ENCODE measurements at places on chromosomes 3 and 15.

DNA sequence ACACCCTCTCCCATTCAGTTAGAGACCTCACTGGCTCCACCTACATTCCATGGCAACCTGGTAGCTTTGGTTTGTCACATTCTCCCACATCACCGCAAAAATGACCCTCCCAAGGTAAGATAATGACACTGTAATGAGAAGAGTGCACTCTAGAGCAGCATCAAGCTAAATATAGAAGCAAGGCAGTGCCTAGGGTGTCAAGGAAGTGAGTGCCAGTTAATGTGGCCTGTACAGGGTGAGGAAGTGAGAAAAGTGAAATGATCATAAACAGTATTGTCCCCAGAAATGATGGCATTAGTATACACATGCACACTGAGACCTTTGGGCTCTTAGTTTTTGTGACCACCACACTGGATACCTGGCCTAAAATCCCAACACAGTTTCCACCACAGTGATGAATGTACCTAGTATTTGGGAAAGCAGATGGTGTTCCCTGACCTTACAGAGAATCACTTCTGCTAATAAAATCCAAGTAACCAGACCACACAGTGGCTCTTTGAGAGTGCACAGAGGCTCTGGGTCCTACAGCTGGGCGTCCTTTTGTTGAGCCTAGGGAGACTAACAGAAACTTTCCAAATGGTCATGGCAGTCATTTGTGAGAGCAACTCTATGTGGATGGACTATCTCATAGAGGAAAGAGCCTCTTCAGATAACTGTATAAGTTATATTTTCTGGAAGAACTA is 106.6 kb downstream of the ARPP21 start:
- no peak for DNase-seq

GRCh38 chr3:188234132-188234531 is 80.2 kb downstream of the LPP start:
- no peak for DNase-seq

GRCh38 chr15:70023769-70024491 is 73.8 kb downstream of the TLE3 start:
- DNase-seq, result no peak

DNA sequence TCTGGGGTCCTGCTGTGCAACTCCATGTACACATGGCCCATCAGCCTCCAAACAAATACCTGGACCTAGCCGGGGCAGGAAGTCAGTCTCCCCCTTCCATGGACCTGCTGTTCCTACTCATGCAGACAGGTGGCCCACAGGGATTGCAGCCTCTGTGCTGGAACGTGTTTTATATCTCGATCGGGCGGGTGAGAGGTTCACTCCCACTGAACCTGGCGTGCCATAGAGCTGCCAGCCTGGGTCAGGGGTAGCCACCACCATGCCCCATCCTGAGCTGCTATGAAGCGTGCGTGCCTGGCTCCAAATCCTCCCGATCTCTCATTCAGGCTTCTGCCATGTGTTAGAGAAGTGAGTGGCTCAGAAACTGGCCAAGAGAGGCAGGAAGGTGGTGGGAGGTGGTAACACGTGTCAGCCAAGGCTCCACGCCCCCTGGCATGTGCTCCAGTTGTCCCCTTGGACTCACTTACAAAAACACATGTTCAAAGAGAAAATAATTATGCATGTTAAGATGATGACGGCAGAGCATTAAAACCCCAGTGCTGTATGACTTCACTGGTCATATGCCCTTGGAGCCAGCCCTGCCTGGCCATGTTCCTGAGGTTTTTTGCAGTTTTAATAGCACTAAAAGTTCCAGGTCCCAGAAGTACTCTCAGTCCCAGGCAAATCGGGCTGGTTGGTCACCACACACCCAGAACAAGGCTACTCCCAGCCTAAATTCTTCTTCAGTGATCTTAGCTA is 30.6 kb downstream of the CTSH start:
- no peak for DNase-seq

- DNase-seq, result no peak
Observed at GRCh38 chr3:158847452-158847821, 45.6 kb downstream of the MFSD1 start.

DNA sequence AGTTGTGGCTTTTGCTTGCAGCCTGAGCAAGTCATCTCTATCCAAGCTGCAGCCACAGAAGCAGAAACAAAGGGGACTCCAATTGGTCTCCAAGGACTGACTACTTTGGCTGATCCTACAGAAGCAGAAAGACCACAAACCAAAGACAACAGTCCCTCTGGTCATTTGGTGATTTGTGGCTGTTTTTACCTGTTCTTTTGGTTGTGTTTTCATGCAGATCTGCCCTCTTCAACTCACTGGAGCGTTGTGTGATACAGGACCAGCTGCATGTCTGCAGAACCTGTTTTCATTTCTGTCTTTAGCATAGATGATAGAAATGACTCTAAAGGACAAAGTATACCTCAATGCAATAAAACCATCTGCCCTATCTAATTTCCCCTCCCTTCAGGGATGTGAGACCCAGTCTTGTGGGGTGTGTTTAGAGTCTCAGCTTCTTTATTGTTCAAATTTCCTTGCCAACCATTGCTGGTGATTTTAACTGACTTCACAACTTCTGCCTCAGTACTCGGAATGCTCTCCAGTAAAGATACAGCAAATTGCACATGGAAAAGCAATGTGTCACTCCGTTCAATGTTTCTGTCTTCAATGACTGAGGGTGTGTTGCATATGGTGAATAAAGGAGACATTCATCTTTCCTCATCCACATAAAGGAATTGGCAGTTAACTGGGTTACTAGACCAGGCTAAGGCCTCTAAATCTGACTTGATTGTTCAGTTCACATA is 48.9 kb upstream of the SLC7A14 start:
- no peak for DNase-seq

DNA sequence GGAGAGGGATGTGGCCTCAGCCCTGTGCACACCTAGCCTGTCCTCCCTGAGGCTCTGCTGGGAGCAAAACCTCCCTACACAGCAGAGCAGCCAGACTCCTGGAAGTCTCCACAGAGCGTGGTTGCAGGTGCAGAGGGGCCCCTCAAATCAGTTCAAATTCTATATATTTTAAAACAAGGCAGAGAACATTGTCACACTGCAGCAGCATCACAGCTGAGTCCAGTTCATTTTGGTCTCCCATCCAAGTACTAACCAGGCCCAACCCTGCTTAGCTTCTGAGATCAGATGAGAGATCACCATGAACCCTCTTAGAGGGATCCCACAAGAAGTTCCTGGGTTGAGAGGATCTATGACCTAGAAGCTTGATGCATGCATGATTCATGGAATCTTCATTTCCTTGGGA is 331.0 kb upstream of the RGMA start:
- no peak for DNase-seq

GRCh38 chr3:101039285-101039684 is 46.1 kb upstream of the ABI3BP start:
- DNase-seq, result no peak

DNA sequence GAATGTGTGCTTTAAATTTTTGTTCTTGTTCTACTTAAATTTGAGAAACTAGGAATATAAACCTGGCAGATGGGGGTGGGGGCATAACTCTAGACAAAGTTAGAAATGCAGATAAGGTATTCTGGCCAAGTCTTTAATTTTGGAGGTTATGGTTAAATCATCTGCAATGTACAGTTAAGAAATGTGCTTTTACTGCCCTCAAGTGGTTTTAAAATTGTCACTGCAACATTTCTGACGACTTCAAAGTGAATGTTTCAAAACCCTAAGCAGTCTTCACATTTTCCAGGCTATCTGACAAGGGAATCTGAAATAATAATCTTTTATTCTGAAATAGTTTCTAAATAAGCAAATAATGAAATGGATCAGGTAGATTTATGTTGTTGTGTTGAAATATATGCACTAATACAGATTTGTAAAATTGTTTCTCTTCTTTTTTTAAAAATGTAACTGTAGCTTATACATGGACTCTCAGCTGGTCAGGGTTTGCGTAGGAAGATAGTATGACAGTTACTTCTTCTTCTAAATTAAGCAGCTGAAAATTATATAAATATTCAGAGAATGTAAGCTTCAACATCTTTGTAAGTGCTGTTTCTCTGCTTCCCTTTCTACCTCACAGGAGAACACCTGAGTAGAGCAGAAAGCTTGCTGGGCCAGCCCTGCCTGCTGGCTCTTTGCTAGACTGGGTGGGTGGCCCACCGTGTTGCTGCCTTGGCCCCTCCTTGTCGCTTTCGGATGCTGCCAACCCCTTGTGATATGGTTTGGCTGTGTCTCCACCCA is 45.0 kb downstream of the SUCNR1 start:
- no peak for DNase-seq

DNA sequence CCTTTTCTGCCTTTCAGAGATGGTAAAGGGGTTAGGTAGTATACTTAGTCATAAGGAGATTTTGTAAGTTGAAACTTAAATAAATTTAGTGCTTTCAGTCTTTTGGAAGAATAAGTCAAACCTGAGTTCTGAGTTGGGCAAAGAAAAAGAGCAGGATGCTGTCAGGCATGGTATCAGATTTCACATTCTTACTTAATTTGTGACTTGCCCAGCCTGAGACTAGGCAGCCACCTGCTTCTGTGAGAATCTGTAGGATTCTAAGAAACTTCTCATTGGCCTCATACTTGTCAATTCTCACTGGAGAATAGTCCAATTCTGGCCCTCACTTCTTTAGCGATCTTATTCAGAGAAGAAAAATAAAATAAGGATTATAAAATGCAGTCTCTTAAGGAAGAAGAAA is 577.5 kb downstream of the DIPK2A start:
- no peak for DNase-seq

- DNase-seq, result no peak
Observed at GRCh38 chr3:182364323-182364722, 429.0 kb upstream of the ATP11B start.

DNA sequence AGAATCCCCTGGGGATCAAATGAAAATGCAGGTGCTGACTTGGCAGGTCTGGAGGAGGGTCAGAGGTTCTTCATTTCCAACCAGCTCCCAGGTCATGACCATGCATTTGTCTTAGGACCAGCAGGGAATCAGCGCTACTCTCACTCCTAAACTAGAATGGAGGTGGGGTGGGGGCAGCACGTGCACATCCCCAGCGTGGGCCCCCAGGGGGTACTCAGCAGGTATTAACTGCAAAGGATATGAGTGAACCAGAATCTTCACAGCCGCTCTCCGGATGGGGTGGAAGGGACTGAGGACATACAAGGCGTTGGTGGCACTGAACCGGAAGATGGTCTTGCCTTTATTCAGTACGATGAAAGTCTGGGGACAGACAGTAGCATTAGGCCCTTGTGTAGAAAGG is 19.4 kb downstream of the SCN5A start:
- DNase-seq, result no peak

DNA sequence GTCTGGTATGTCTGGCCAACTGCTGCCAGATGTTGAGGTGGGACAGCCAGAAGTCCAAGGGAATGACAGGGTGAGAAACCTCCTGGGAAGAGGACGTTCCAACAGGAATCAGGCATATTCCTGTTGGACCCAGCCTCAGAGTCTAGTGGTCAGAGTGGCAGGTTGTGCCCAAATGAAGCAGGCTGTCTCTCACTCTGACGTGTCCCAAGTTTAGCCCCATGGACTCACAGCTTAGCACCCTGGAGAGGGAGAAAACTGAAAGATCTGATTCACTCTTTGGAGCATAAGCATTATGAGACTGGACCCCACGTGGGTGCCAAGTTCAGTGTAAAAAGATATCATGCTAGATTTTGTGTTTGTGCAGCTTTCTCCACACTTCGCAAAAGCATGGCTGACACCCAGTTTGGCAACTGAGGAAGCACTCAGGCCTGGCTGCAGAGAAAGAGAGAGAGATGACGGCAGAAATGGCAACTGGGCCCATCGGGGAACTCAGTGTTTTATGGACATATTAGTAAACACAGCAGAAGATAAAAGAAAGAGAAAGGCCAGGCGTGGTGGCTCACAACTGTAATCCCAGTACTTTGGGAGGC is 88.2 kb upstream of the LMCD1 start:
- no peak for DNase-seq
